ENCODE measurements at places on chromosomes 16 and 17. TPM values are rescaled to one million over a fixed set of nuclear protein-coding genes. Genes with fewer than 3 reads are reported as not detected.
A peak's percentile ranks its signal among the peaks of the same experiment; 100 is the strongest.

DNA sequence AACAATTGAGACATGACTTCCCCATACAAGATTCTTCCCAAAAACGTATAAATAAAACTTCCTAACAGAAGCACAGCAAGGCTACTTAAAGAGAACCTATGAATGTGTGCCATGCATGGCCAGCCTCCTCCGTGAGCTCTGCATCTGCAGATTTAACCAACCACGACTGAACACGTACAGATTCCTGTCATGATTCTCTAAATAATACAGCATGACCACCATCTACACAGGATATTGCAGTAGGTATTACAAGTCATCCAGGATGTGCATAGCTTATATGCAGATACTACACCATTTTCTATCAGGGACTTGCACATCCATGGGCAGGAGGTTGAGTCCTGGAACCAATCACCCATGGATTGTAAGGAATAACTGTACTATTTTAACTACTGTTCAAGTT, 1.4 kb upstream of the QRICH2 start:
- DNase-seq, result no peak

DNA sequence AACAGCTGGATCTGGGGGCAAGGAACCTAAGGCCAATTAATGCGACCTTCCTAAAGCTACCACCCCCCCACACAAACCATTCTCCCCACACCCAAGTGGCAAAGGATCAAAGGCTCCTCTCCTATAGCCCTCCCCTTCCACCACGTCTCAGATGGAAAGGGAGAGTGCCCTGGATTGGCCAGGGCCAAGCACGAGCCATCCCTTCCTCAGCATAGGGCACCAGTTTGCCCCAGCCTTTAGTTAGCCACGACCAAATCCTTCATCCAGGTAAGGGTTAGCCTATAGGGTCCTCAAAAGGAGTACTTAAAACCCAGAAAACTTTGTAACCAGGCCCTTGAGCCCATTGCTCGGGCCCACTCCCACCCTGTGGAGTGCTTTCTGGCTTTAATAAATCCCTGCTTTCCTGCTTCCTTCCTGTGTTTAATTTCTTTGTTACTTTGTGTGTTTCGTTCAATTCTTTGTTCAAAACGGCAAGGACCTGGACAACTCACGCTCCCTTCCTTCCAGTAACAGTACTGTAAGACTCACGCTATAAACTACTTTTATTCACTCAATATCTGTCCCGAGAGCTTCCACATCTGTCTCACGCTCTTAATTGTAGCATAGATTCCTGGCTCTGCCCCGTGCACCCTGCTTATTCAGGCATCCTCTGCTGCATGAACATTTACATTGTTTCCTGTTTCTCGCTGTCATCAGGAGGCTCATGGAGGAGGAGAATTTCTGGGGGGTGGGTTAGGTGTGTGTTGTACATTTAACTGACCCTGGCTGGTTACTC, 62.3 kb downstream of the TNFRSF13B start:
- DNase-seq, result no peak

DNA sequence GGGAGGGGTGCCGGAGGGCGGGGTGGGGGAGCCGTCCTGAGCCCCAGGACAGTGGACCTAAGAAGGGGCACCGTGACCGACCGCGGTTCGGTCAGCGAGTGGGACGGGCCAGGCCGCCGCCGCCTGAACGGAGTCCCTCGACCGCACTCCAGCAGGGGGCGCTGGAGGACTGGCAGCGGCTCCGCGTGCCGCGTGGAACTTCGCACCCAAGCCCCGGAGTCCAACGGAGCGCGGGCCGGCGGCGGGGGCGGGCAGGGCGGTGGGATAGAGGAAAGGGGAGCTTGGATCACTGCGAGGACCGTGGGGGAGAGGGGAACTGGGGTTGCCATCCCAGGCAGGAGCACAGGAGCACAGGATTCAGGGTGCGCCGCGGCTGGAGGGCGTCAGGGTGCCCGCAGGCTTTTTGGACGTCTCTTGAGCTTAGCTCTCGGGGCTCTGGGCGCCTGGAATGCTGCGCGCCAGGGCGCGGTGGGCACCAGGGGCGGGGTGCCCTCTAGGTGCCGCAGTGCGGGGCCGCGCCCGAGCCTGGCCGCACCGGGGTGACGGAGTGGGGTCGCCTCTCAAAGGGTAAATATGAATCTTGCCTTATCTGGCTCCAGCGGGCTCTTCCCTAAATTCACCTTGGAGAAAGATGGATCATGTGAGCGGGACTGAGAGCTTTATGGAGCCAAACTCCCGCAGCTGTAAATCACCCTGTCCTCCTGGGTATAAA, 379 bp upstream of the OTOP2 start:
- DNase-seq, result peak; percentile 87

GRCh38 chr16:81595629-81596292, 151.2 kb downstream of the CMIP start:
- DNase-seq, result no peak

- DNase-seq, result no peak
These were observed 401.4 kb downstream of the GRIN2A start for GRCh38 chr16:9780831-9781230.

- no peak for DNase-seq
These were observed 28.9 kb upstream of the GSE1 start for GRCh38 chr16:85584267-85584666.

Gene EVI2A
- 78.3 TPM for total RNA-seq

DNA sequence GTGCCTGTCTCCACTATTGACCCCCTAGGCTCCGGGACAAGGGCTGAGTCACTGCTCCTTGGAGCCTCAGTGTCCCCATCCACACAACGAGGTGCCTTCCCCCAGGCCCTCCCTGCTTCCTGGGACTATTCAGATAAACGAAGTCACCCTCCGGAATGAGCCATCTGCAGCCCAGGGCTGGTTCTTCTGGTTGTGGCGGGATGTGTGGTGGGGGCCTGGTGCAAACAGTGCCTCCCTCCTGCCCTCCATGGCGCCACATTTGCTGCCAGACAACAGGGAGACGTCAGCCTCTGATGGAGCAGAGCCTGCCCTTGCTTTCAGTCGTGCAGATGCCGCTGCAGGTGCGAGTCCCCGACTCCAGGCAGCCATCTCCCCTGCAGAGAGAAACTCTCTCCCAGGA, 5.1 kb upstream of the KRT16 start:
- DNase-seq, result no peak

Gene KRT35
- total RNA-seq, result not detected

Measured in activated naive CD8-positive, alpha-beta T cell treated with anti-CD3 and anti-CD28 coated beads, Interleukin-2, amount 10 ng/mL, durations not matched to agents 7 days and 5 days (primary cell).